Kidney tubule cell (primary cell): ENCODE measurements at places on chromosomes 5 and 9.

DNA sequence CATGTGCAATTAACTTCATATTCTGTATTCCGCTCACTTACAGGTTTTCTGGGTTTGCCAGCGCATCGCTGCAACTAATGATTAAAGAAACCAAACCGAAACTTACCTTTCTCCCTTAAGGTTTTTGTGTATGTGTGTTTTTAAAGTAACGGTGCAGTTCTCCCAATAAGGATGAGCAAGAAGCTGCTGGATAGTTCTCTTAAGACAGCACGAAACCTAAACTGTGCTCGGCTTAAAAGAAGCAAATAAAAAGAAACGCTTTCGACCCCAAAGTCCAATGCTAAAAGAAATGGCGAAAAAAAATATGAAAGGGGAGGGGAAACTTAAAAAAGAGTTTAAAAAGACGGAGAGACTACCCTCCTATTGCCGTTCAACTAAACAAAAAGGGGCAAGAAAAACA lies 340 bp downstream of the ELAVL2 start:
- DNase-seq = peak; percentile 13

GRCh38 chr5:129962506-129962905 lies 58.2 kb downstream of the CHSY3 start:
- peak; percentile 70 for DNase-seq

- DNase-seq = no peak
Observed at GRCh38 chr5:8291641-8292040, 422.7 kb downstream of the MTRR start.

DNA sequence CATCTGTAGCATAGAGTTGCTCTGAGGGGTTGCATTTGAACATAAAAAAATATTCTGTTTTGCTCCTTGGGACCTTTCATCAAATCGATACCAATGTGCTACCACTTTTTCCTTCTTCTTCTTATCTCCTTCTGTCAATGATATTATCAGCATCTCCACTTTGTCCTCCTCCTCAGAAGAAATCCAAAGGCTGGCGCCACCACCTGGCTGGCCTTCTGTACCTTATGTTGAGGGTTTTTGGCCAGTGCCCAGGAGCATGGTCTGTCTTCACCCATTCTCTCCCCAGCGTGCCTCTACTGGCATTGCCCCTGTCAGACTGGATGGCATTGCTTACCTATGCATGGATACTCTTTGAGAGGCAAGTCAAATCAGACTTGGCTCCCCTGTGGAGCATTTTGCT lies 167.2 kb downstream of the CFAP90 start:
- DNase-seq = no peak

DNA sequence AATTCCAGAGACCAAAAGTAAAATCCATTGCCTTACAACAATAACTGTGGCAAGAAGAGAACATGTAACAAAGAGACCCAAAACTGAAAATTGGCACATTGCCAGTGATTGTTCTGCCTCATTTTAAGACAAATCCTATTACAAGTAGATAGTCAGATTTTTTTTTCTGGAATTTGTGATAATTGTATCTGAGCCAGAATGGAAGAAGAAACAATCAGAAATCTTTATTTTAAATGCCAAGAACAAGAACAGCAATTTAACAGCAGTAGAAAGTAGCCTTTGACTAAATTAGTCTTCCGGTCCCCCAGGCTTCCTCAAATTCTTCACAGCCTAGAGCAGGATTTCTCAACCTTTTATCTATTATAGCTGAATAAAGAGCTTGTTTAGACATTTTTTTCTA lies 106.7 kb upstream of the PTPN3 start:
- DNase-seq = no peak

GRCh38 chr5:1497242-1497777 lies 26.4 kb downstream of the LPCAT1 start:
- DNase-seq = no peak

- DNase-seq = no peak
Observed at GRCh38 chr5:58133631-58134296, 326.1 kb downstream of the PLK2 start.

- no peak for DNase-seq
Observed at GRCh38 chr5:172541099-172541772, 86.9 kb upstream of the SH3PXD2B start.

DNA sequence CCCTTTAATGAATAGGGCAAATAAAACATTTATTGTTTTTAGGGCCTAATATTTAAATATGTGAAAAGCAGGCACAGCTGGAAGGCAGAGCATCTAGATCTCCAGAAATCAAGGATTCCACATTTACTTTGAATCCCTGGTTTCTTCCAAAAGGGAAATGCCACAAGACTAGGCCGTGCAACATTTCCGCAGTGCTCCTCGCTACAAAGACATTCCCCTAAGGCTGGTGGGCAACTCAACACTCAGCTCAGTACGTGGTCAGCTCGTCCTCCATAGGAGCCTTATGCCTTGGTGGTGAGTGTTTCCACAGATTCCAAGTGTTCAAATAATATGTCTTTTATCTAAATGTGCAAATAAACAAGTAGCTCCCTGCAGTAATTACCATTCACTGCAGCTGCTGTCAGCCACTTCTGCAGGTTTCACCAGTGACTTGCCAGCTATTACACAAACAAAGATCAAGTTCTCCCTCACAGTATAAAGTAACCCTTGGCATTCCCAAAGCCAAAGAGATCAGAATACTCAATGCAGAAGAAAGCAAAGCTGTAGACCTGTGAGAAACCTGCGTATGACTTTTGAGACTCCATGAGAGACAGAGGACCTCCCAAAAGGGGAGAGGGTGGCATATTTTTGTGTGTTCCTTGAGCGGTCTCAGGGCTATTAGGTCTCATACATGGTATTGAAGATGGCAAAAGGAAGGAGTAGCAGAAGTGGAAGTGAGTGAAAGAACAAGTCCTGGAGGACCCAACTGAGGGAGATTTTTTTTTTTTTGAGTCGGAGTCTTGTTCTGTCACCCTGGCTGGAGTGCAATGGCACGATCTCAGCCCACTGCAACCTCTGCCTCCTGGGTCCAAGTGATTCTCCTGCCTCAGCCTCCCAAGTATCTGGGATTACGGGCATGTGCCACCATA lies 38.0 kb upstream of the TENT2 start:
- no peak for DNase-seq

DNA sequence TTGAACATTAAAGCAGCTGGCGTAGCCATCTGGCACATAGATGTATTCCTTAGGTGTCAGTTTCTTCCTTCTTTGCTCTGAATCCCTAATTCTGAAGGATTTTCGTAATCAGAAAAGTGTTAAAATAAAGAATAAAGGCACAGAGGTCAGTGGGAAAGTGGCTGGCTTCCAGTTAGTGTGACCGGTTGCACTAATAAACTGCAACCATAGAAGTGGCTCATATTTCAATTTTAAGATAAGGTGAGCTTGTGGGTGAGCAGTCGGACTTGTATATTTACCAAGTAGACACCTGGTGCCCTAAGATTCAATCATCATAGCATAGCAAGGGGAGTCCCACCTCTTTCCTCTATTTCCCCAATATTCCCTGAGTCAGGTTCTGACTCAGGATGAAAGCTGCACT lies 459.6 kb downstream of the ACTL7B start:
- no peak for DNase-seq

DNA sequence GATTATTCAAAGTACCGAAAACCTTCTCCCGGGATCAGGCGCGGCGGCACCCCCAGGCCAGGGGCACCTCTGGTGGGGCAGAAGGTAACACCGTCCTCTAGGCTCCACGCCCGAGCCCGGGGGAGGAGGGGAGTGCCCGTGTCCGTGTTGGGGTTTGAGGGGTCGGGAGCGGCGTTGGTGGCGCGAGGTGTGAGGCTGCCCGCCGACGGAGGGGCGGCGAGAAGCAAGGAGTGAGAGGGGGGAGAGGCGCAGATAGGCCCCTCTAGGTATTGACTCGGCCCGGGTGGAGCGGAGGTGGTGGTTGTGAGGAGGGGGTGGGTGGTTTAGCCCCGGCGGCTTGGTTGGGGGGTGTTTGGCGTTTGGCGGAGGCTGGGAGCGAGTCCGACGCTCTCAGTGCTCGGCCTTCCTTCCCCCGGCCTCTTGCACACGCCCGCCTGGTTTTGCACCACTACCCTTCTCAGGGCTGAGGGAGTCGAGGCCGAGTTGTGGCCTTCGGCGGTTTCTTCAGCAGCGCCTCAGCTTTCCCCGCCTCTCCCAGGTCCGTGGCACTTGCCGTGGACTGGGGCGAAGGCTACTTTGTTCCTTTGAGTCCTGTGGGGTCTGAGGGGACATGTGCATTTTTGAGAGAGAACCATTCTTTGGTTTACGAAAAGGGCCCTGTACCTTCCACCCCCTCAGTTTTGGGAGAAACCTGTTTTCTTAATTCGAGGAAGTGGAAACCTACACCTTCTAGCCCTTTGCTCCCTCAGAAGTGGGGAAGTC lies 450 bp downstream of the GPBP1 start:
- DNase-seq = peak; percentile 58

DNA sequence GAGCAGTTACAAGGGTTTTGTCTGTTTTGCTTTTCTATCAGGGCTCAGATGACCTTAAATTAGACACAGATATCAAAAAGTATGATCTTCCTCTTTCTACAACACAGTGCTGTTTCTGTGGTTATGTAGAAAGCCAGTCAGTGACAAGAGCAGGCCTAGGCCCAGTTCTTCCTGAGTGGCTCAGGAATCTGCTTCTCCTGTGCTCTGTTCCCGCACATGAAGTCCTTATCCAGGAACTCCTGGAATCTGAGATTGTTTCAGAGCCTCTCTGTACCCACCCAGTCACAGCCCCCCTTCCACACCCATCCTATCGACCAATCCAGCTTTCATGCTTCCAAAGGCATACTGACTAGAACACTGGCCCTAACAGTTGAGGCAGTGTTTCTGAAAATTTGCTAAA lies 40.4 kb upstream of the SMU1 start:
- no peak for DNase-seq

DNA sequence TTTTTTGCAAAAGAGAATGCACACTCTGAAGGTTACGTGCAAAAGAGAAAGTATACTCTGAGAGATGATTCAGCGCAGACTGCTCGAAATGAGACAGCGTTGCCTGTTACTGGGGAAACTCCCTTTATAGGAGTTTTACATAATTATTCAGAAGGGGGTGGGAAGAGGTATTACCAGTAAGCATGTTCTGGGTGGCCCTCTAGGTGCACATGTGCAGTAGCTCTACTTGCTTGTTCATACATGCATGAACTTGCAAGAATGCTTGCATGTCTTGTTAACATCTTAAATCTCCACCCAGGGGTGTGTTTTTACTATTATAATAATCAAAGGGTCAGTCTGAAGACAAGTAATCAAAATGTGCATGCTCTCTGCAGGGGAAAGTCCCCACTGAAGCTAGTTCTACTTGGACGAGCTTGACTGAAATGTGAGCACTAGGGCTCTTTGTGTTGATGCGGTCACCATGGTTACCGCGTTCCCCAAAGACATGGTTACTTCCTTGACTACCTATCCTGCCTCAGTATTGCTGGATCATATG lies 75.5 kb downstream of the SGCD start:
- DNase-seq = peak; percentile 94

- DNase-seq = no peak
Observed at GRCh38 chr5:154331232-154331631, 114.6 kb upstream of the SAP30L start.

DNA sequence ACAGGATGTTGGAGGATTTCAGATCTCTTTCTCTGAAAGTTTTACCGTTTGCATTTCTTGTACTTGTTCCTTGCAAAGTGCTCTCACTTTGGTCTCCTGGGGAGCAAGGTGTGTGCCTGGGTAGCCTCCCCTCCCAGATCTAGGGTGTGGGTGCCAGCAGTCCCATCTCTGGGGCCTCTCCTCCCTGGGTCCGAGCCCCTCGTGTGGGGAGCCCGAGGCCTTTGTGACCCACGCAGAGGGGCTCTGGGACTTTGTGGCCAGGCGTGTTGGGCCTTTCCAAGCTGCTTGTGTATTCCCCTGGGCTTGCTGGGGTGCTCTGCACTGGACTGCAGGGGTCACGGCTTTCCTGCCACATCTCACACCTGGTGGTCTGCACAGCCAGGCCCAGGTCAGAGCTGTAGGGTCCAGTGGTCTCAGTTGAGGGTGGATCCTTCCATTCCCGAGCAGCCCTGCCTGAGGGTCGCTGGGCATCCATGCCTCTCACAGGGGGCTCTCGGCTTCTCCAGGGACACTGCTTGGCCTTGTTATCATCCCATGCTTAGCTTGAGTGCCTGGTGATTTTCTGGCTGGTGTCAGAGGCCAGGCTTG lies 96.3 kb downstream of the CACNA1B start:
- DNase-seq = no peak

DNA sequence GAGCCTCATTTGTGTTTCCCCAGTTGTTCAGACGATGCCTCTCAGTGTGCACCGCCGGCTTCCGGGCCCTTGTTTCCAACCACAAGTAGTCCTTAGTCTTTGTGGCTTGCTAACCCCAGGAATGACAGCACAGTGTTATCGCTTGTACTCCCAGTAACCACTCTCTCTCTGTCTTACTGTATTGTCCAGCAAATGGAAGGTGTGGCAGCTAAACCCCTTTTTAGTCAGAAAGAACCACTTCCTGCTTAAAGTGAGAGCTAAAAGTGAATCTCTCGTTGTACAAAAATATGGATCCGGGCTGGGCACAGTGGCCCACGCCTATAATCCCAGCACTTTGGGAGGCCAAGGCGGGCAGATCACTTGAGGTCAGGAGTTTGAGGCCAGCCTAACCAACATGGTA lies 61.3 kb downstream of the ENC1 start:
- DNase-seq = peak; percentile 33

- DNase-seq = no peak
Observed at GRCh38 chr9:89502671-89503070, 4.8 kb upstream of the SEMA4D start.

GRCh38 chr5:148887123-148887881 lies 60.9 kb downstream of the ADRB2 start:
- no peak for DNase-seq

DNA sequence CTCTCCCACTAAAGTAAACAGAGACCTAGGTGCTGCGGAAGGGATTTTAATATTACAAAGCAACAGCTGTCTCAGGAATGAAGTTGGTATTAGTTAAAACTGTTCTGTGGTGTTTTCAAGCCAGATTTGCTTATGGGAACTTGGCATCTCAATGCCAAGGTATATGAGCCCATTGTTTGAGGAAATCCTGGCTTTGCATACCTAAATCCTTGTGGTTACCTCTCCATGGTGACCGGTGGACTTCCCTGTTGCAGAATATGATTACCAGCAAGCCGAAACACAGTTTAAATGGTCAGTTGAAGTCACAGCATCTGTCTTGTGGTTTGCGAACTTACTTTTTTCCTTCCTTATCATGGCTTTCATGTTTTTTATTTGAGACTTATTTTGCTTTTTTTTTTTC lies 62.3 kb upstream of the TXNDC8 start:
- DNase-seq = no peak

GRCh38 chr5:106940986-106941385 lies 729.8 kb downstream of the EFNA5 start:
- peak; percentile 62 for DNase-seq

GRCh38 chr5:157778121-157778805 lies 34.8 kb downstream of the LSM11 start:
- peak; percentile 84 for DNase-seq

- peak; percentile 56 for DNase-seq
Observed at GRCh38 chr9:89422151-89422975, 75.5 kb downstream of the SEMA4D start.

- DNase-seq = no peak
Observed at GRCh38 chr5:80930940-80931339, 29.2 kb upstream of the RASGRF2 start.

DNA sequence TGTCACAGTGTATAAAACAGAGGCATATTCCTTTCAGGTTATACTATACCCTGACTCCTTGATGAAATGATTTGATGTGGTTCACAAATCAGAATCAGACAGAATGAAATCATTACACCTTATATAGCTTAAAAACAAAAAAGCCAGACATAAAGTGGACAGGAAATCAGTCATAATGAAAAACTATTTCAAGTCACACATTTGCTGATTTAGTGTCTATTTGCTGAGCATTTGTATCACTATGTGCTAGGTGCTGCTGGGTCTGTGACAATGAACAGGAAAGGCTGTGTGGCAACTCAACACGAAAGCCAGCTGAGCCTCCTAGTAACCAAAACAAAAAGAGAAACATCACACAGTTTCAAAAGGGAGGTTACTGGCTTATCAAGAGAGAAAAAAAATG lies 194.0 kb downstream of the EFNA5 start:
- DNase-seq = peak; percentile 71
